ENCODE measurements at places on chromosomes 16 and 17. TPM values are rescaled to one million over a fixed set of nuclear protein-coding genes. Genes with fewer than 3 reads are reported as not detected.
A peak's percentile ranks its signal among the peaks of the same experiment; 100 is the strongest.

DNA sequence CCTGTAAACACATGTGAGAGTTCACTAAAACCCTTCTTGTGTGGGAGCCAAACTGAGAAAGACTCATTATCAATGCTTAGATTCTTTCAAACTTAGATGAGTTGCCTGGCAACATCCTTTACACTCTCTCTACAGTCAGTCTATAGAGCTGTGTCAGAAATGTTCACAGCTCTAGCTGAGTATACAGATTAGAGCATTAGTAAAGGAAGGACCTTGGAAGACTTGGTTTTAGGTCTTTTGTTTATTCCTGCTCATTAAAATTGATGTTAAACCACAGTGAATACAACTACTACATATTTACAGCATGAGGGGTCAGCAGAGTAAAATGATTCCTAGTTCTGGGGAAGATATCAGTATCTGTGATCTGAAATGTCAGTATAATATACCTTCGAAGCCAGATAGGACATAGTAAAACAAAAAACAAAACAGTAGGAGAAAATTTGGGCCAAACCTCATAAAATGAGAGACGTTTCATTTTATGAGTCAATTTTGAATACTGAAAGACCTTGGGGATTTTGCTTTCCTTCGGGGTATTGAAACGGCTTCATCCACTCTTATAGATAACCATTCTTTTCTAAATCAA lies 186.0 kb downstream of the TANC2 start:
- DNase-seq = no peak

DNA sequence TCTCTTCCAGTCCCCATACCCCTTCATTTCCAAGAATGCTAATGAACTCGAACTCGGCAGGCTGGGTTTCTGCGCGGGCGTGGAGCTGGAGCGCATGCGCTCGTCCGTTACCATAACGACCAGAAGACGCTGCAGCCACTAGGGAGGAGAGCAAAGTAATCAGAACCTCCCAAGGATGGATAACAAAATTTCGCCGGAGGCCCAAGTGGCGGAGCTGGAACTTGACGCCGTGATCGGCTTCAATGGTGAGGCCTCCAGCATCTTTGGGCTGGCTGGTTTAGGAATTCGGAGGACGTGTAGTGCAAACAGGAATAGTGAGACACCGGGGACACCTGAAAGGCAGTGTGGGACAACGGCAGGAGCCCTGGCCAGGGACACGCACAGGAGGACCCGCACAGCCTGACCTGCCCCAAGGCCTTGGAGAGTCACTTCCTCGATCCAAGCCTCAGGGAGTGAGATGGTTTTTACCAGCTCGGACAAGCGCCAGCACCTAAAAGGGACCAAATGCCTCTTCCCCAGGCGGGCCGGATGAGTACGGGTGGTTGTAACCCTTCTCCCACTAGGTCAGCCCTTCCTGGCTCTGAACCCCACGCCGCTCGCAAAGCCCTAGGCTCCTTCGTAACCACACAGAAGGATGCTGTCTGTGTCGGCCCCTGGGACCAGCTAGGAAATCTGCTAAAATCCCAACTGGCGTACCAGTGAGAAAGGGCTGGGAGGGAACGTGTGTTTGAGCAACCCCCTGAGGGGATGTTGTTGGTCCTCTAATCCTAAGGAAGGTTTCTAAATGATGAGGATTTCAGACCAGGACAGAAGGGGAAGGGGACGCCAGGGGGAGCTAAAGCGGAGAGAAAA lies at the start of gene CFAP52:
Gene CFAP52 (plus strand): TSS at position 122 of the 852 bp plus-strand sequence. CDS start 54 bp downstream, at position 176.
- DNase-seq = peak; percentile 69

- no peak for DNase-seq
These were observed 135.4 kb downstream of the CLEC16A start for GRCh38 chr16:11079652-11080187.

- no peak for DNase-seq
These were observed 19.4 kb downstream of the GNA13 start for GRCh38 chr17:65037157-65037556.

GRCh38 chr16:85553436-85554113 lies 59.5 kb upstream of the GSE1 start:
- peak; percentile 42 for DNase-seq

DNA sequence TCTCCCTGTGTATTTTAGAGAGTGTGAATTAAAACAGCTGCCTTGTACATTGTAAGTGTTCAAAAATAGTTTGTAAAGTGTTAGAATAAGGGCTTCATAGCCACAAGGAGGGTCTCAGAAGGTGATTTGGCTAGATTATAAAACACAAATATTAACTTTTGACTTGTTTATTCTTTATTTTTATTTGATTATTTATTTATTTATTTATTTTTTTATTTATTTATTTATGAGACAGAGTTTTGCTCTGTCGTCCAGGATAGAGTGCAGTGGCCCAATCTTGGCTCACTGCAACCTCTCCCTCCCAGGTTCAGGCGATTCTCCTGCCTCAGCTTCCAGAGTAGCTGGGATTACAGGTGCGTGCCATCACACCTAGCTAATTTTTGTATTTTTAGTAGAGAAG lies 111.5 kb upstream of the RBFOX1 start:
- DNase-seq = no peak

DNA sequence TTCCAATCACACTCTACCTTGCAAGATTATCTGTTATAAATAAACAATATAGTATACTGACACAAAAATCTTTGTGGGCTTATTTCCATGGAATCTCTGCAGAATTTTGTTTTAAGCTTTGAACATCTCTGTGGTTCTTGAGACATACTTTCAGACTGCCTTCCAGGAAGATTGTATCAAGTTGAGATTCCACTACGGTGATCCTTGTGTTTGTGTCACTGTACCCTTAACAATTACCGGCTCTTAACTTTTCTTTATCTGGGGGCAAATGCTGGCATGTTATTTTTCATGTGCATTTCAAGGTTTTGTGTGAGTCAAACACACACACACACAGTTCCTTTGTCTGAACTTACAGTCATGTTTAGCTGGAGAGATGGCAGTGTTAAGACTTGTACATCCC lies 472.7 kb upstream of the HSBP1 start:
- DNase-seq = no peak

GRCh38 chr16:87326151-87326571 lies 9.0 kb upstream of the C16orf95 start:
- no peak for DNase-seq

GRCh38 chr16:54120846-54121480 lies 165.6 kb downstream of the IRX3 start:
- no peak for DNase-seq

DNA sequence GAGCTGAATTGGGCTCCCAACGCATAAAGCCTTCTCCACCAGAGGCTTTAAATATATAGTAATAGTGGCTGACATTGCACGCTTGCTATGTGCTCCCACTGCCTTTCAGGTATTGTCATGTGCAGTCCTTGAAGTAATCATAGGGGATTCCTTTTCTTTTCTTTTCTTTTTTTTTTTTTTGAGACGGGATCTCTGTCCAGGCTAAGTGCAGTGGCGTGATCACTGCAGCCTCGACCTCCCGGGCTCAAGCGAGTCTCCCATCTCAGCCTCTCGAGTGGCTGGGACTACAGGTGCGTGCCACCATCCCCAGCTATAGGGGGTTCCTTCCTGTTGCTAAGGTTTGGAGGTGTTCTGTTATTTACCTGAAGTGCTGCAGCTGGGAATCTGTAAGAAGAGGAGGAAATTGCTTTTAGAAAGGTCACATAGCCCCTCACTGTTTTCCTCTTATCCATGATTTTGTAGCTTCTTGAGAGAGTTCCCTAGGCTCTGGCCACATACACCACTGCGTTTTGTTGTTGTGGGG lies 845 bp downstream of the RPL27 start:
- DNase-seq = no peak

DNA sequence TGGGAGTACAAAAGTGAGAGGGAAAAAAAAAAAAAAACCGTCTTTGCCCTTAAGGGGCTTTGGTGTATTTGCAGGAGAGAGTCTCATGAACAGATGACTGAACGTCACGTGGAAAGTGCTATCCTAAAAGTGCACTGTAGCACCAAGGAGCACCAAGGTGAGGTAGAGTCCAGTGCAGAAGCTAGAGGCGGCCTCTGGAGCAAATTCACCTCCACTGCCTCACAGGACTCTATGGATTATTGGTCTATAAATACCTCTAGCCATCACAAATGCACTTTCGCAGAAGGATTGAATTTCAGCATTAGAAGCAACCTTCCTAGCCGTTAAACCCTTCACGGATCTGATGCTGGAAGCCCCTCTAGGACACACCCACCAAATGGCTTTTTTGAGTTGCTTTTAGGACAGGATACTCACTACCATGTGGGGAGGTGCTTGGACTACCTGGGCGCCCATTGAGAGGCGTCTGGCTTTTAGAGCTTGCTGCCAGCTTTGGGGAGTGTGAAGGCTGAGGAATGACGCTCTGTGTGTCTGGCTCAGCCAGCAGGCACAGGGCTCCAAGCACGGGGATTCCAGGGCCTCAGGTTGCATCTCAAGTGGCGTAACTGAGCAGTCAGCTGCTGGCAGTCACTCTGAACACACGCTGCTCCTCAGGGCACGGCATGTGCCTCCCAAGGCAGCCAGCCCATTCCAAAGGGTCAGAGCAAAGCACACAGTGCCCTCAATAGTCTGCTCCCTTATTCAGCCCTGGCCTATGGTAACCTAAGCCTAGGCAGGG lies 52.7 kb downstream of the CDRT4 start:
- DNase-seq = no peak

DNA sequence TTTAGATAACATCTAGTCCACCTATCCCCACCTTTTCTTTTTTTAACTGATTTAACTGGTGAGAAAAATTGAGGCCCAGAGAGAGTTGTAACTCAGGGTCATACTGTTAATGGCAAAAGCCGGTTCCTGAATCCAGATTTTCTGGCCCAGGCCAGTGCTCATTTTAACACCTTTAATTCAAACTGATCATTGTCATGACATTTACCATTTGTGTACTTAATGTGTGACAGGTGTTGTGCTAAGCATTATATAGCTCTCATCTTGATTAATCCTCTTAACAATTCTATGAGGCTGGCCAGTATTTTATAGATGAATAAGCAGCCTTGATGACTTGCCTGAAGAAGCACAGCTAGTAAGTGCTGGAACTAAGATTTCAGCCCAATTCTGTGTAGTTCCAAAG lies 14.4 kb downstream of the RHOT1 start:
- no peak for DNase-seq

DNA sequence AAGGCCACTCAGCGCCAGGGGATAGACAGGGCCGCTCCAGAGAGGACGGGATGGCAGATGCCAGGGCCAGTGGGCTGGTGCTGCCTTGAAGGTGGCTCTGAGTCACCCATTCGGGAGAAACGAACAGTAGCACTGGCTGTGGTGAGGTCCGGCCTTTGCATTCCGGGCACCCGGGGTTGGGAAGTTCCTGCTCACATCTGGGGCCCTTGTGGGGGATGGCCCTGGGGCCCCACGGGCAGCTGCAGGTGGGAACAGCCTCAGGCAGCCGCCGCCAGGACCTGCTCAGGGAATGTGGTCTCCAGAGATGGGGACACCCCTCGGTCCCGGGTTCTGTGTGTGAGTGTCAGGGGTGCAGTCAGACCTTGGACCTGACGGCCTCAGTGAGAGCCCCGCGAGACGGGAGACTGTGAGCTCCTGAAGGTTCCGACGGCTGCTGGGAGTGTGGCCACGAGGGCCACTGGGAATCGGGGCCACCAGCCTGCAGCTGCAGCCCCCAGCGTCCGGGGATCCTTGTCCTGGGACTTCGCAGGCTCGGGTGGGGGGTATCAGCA lies 1.4 kb downstream of the CBFA2T3 start:
- DNase-seq = no peak

DNA sequence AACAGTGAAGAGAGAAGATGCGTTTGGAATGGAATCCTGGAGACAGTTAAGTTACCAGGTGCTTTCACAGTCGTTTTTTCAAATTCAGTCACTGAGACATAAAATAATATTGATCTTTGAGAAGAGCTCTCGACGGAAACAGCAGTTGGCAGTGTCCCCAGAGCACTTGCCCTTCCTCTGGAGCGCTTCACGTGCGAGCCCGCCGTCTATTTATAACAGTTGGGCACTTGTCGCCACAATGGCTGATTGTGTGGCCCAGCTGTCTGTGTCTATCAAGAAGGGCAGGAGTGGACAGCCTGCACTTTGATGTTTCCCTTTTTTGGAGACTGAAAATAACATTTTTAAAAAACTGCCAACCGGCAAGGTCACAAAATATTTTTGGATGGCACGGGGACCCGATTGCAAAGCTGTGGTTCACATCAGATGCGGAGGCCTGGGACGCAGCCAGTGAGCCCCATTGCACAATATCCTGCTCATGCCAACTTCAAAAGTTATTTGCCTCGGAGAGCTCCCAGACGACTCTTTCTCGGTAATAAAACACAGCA lies 62.9 kb downstream of the ADCY9 start:
- DNase-seq = no peak

GRCh38 chr17:2025220-2025621 lies at the start of gene RTN4RL1:
TSS of gene RTN4RL1 (minus strand) at chr17:2025334. CDS start at chr17:2024865, 469 bp downstream.
- DNase-seq = peak; percentile 54

DNA sequence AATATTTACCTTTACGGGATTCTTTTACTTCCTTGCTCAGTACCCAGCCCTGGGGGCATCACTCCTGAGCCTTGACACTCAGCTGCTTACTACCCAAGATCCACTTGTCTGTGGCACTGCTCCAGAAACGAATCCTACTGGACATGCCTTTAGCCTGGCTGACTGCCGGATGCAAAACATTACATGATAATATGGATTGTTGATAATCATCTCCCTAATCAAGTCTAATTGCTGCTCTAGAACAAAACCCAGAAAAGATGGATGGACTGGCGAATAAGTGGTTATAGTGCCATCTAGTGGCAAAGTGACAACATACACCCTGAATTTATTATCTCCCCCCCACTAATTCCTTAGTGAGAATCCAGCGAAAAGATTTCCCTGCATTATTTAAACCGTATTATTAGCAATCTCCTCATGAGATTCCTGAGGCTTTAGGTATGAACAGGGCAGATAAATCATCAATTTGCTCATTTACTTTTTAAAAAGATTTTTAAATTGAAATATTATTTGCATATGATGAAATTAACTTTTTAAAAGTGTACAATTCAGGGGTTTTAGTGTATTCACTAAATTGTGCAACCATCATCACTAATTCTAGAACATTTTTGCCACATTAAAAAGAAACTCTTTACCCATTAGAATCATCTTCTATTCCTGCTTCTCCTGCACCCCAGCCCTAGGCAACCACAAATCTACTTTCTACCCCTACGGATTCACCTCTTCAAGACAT lies 61.6 kb downstream of the RGS9 start:
- DNase-seq = no peak

The CMTM2 gene
- total RNA-seq = 1.1 TPM

The NPIPB6 gene
- 2.3 TPM for total RNA-seq

The GFAP gene
- total RNA-seq = not detected

The GABARAP gene
- 298 TPM for total RNA-seq

The SLC6A2 gene
- not detected for total RNA-seq

The ASGR1 gene
- 2.0 TPM for total RNA-seq
